ENCODE measurements at places on chromosomes 3 and 15. TPM values are rescaled to one million over a fixed set of nuclear protein-coding genes. Genes with fewer than 3 reads are reported as not detected.

The CFAP100 gene
- total RNA-seq, result not detected

The JAGN1 gene
- 30.6 TPM for total RNA-seq

The CDHR4 gene
- 0.08 TPM for total RNA-seq

The PLS1 gene
- total RNA-seq, result 2.1 TPM

The TMIE gene
- total RNA-seq, result 1.6 TPM

The ZIC1 gene
- not detected for total RNA-seq

DNA sequence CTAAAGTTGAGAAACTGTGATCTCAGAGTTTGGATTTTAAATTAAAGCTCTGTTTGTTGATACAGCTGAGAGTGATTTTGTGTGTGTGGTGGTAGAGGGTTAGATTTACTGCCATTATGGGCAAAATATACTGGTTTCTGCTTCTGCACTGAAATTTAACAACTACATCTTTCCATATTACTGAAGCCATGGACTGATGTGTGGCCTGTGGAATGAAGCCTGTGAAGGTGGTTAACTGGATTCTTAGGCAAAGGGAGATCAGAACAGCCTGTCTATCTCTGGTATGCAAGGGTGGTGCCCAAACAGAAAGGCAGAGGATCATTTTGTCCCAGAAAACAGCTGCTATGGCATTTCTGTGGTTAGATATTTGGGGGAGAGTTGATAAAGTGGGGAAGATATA, 297.3 kb upstream of the THBS1 start:
- H3K27ac ChIP-seq, result no peak overlapping the region
- H3K36me3 ChIP-seq, result no peaks in the 10 kb centered on the region
- DNase-seq, result no peak
- H3K27me3 ChIP-seq, result peaks cover 36% of the 10 kb centered on the region
- H3K4me1 ChIP-seq, result no peaks in the 10 kb centered on the region

DNA sequence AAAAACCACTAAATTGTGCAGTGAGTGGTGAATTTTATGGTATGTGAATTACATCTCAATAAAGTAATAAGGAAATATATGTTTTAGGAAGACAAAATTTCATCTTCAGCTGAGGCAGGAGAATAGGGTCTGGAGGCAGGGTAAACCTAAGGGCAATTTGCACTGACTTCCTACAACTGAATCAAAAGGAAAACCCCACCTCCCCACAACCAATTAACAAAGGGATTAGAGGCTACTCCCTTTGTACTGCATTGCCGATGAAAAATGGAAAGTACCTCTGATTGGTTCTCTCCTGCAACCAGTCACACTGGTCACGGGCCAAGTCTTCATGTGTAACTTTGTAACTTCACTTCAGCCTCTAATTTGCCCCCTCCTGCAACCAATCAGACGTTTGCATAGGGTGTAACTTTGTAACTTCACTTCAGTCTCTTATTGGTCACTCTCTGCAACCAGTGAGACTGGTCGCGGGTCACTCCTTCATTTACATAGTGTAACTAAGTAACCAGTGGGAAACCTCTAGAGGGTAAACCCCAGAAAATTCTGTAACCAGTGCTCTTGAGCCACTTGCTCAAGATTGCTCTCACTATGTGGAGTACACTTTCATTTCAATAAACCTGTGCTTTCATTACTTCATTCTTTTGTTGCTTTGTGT, 244.5 kb downstream of the CNTN4 start:
- H3K27ac ChIP-seq, result no peak overlapping the region
- DNase-seq, result no peak
- H3K4me3 ChIP-seq, result no peak overlapping the region
- H3K4me1 ChIP-seq, result no peaks in the 10 kb centered on the region

DNA sequence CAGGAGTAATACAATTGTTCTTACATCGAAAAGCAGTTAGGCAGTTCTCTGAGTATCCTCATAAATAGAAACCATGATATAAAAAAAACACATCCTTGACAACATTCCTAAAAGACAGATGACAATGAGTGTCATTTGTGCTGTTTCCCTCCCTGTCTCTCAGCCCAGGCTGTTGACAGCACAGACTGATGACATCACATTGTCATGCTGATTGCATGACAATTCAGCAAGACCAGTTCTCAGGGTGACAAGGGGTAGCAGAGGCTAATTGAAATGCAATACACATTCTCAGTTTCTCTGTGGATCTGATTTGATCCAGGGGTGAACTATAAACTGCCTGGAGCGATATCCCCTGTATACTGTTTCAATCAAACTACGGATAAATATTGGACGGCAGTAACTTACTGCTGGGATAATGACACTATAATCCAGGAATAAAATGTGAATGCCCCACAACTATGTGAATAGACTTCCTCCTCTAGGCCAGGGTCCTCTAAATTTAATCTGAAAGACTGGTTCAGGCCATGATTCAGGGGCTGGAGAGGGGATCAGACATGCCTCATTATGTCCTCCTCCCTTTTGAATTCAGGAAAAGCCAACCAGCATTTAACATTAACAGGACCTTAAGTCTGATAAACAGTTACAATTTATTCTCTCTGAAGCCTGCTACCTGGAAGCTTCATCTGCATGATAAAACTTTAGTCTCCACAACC, 16.7 kb upstream of the EIF1B start:
- H3K27me3 ChIP-seq, result no peaks in the 10 kb centered on the region
- peaks cover 14% of the 10 kb centered on the region for H3K36me3 ChIP-seq
- H3K4me3 ChIP-seq, result no peak overlapping the region
- no peak overlapping the region for H3K27ac ChIP-seq

GRCh38 chr3:127451321-127451720, 139.2 kb downstream of the TPRA1 start:
- peaks cover 3% of the 10 kb centered on the region for H3K4me1 ChIP-seq
- no peak overlapping the region for H3K27ac ChIP-seq
- DNase-seq, result no peak

- H3K36me3 ChIP-seq, result no peaks in the 10 kb centered on the region
- no peaks in the 10 kb centered on the region for H3K4me1 ChIP-seq
- peaks cover 3% of the 10 kb centered on the region for H3K27me3 ChIP-seq
- DNase-seq, result no peak
- H3K27ac ChIP-seq, result no peak overlapping the region
- no peak overlapping the region for H3K4me3 ChIP-seq
Observed at GRCh38 chr3:69764121-69764741, 25.0 kb downstream of the MITF start.

GRCh38 chr3:168574455-168575158, 478.9 kb upstream of the GOLIM4 start:
- no peak for DNase-seq
- no peak overlapping the region for H3K4me3 ChIP-seq
- no peak overlapping the region for H3K27ac ChIP-seq
- no peaks in the 10 kb centered on the region for H3K4me1 ChIP-seq
- no peaks in the 10 kb centered on the region for H3K36me3 ChIP-seq

DNA sequence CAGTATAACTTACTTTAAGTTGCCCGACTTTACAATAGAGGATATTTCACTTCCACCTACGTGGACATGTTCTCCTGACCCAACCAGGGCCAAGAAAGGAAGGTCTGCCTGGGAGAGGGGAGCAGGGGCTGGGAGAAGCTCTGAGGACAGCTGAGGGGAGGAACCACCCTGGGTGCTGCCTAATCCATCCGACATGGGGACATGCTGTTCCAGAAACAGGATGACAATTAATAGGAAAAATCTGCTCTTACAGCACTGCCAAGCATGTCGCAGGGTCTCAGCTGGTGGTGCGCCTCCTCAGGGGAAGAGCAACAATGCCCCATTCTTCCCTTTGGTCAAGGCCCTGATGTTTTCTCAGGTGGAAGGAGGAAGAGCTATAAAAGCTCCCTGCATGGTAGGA, 132.3 kb downstream of the NTRK3 start:
- no peaks in the 10 kb centered on the region for H3K36me3 ChIP-seq
- no peak overlapping the region for H3K4me3 ChIP-seq
- H3K4me1 ChIP-seq, result no peaks in the 10 kb centered on the region
- peaks cover 5% of the 10 kb centered on the region for H3K27me3 ChIP-seq

DNA sequence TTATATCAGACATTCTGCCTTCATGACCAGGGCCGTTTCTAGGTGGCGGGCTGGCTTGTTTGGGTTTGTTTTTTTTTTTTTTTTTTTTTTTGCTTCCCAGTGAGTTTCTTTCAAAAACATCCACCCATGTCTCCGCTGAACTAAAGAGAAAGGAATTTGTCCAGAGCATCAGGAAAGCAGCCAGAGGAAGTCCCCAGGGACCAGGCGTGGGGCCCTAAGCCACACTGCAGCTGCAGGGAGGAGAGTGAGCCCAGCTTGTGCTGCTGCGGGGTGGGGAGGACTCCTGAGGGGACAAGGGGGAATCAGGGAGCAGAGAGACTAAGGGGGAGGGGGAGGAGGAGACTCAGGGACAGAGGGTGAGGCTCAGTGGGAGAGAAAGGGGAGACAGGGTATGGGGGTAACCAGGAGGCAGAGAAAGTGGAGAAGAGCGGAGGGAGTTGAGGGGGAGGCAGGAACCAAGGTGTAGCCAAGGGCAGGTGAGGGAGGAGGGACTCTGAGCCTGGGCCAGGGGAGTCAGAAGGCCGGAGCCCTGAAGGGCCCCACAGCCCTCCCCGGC, 49.5 kb downstream of the CYP11A1 start:
- peaks cover 46% of the 10 kb centered on the region for H3K4me1 ChIP-seq
- H3K36me3 ChIP-seq, result no peaks in the 10 kb centered on the region
- H3K27ac ChIP-seq, result peak overlapping the region; percentile 46
- H3K4me3 ChIP-seq, result no peak overlapping the region
- no peaks in the 10 kb centered on the region for H3K27me3 ChIP-seq
- no peak for DNase-seq

All from activated CD4-positive, alpha-beta T cell treated with anti-CD3 and anti-CD28 coated beads, Interleukin-2, amount 10 ng/mL, durations not matched to agents 7 days and 5 days (primary cell).